ENCODE measurements at places on chromosomes 13 and 19.

DNA sequence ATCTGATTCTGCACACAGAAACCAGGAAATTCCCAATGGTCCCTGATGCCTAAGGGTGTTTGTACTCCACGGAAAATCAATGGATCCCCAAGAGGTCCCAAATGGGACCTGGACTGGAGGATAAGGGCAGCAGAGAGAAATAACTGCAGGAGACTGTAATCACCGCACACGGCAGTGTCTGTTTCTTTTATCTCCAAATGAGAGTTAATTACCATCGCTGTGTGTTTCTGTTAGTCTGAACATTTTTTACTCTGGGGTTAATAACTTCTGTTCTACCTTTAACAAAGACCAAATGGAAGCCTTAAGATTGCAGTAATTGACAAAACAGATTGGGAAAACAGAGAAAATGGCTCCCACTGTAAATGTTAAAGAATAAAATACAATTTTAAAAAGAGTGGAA is 320.9 kb downstream of the DCLK1 start:
- DNase-seq = no peak

- DNase-seq = no peak
These were observed 160.2 kb downstream of the URI1 start for GRCh38 chr19:30102239-30102638.

DNA sequence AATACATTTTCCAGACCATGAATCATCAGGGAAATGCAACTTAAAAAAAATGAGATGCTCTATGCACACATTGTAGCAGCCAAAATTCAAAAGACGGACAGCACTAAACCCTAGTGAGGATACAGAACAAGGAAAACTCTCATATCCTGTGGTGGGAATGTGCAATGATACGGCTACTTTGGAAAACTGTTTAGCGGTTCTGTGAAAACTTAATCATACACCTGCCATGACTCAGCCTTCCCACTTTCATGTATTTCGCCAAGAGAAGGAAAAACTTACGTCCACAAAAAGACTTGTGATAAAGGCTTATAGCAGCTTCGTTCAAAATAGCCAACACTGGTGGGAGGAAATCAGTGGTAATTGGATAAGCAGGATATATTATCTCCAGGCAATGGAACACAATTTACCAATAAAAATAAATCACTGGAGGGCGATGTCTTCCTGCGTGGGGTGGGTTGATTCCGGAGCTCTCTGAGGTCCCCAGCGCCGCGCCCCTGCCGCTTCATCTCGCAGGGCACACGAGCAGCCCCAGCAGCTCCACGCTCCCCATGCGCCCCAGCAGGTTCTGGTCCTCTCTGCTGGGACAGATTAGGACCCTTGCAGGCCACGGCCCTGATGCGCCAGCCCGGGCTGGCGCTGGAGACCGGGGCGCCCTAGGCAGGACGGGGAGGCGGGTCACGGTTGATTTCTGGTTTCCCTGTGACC is 97.2 kb upstream of the ARHGEF7 start:
- DNase-seq = no peak

- DNase-seq = no peak
These were observed 2039.3 kb downstream of the OLFM4 start for GRCh38 chr13:55067946-55068345.

DNA sequence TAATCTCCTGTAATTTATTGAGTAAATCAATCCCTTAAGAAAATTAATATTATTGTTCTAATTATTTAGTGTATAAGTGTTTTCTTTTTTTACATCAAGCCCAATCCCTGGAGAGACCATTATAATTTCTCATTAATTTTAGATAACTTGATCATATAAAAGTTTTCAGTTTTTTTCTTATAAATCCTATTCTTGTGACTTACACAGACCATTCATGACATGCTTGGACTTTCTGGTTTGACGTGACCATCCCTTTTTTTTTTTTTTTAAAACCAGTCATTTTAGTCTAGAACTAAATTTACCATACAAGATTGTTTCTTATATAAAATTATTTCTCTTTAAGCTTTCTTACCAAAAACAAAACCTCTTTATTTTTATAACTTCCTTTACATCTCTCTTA is 5.4 kb upstream of the MTRF1 start:
- peak; percentile 1 for DNase-seq

GRCh38 chr19:5814123-5814851 is 9.4 kb downstream of the NRTN start:
- no peak for DNase-seq

- no peak for DNase-seq
These were observed 450 bp downstream of the SELENOW start for GRCh38 chr19:47778954-47779351.

GRCh38 chr19:33676999-33677665 is 55.4 kb downstream of the CHST8 start:
- no peak for DNase-seq

- DNase-seq = no peak
These were observed 74.0 kb downstream of the PDS5B start for GRCh38 chr13:32660227-32660626.

DNA sequence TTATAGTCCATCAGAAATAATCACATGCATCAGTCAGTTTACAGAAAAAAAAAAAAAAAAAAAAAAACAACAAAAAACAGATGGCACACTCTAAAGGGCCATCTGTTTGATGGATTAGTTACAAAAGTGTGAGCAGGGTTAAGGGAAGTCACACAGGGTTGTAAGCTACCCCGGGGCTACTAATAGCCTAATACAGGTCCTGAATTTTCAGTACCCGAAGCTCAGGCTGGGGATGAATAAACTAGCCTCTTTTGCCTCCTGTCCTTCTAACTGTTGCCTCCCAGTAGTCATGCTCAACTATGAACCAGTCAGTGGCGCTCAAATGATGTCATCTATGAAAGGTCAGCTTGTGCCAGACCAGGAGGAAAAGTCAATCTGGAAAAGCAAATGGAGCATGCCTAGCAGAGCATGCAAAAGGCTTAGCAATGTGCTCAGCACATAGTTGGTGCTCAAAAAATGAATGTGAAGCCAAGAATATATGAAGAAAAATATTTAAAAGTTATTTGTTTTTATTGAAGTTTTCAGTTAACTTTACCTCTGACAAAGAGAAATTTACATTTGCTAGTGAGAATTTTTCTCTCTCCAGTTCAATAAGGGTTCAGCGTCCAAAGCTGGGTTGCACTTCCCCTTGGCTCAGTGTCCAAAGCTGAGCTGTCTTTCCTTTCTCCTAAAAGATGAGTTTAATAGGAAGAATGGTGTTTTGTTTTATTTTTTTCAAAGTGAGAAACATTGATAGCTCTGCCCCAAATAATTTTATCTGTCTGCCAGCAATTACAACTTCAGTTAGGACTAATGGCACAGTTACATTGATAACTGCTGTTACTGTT is 30.8 kb upstream of the LRCH1 start:
- DNase-seq = no peak

GRCh38 chr19:10523135-10523636 is 5.9 kb upstream of the S1PR5 start:
- no peak for DNase-seq

DNA sequence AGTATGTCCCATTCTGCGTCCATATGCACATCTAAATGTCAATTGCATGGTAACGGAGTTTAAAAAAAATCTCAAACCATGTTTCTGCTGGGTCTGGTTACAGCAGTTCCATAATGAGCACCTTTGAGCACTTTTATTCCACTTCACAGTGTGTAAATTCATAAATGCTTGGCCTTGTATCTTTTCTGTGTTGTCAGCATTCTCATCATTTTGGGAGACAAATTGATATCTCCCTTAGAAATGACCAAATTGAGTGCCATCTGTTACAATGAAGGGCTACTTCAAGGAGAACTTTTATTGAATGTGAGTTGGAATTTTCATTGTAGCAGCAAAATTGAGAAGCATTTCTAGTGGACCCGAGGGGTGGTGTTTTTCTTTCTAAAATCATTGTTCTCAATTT is 432.9 kb upstream of the PCDH9 start:
- no peak for DNase-seq

DNA sequence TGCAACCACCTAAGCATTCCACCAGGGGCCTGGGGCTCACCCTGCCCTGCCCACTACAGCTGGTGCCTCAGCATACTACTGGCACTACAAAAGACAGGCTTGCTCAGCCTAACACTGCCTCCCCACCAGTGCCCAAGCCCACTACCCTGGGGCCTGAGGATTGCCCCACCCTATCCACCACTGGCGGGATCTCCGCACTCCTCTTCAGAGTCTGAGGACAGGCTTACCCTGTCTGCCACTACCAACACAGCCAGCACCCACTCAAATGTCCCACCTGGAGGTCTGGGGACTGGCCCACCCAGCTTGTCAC is 27.6 kb upstream of the N4BP2L1 start:
- no peak for DNase-seq

DNA sequence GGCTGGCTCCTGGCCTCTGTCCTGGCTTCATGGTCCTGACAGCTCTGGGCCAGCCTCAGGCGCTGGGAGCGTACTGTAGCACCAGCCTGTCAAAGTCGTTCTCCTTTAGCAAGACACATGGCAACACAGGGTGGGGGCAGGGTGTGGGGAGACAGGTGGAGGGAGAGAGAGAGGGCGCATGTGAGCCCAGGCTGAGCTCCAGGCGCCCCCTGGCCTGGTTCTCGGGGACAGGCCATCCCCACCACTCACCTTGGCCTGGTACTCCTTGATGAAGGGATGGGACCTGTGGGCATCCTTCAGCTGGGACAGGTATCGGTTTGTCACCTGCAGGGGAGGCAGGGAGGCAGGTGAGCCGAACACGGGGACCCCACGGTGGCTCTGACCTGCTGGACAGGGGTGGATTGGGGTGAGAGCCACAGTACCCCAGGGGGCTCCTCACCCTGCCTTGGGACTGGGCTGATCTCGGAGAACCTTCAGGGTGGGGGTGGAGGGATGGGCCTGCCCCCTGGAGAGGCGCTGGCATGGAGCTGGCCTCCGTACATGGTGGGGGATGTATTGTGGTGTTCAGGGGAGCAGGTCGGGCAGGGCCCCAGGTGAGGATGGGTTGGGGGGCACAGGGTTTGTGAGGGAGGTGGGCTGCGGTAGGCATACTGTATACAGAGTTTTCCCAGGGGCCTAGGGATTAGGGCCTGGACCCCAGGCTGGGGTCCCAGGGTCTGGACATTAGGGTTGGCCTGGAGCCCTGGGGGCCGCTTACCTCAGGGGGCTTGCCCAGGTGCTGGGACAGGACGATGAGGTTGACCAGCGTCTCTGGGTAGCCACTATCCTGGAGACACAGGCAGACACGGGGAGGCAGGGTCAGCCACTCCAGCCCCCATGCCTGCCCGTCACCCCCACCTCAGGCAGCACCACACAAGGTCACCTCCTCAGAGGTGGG is 3.9 kb upstream of the CERS1 start:
- no peak for DNase-seq

DNA sequence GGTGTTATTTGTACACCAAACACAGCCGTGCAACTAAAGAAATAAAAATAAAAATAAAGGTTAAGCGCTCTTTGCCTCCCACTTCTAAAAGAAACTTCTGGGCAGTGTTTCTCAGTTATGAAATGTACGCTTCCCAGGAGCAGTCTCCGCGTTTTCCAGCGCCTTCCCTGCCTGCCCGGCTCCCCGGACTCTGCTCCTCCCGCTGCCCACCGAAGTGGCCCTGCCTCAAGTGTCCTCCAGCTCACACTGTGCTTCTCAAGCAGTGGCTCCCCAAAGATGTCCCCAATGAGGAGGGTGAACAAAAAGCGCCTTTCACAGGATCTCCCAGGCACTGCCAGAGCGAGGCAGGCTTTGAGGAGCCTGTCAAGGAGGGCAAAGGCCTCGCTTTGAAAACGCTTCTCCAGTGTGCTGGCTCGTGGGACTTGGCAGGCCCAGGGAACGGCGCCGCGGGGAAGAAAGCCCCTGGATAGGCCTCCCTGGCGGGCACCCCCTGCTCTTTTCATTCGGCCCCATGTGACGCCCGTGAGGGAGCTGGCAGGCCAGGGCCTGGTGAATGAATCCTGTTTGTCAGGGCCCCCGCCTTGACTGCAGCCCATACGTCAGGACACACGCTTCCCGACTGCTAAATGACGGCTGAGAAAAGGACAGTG is 187.1 kb downstream of the FOXO1 start:
- no peak for DNase-seq

- DNase-seq = no peak
These were observed at the start of gene NTF4 for GRCh38 chr19:49064768-49065611. Gene NTF4, minus strand, starts transcription at chr19:49064818. Its CDS starts 2,821 bp downstream, at chr19:49061997.

GRCh38 chr13:80338781-80339562 is 2.0 kb downstream of the SPRY2 start:
- DNase-seq = peak; percentile 10

DNA sequence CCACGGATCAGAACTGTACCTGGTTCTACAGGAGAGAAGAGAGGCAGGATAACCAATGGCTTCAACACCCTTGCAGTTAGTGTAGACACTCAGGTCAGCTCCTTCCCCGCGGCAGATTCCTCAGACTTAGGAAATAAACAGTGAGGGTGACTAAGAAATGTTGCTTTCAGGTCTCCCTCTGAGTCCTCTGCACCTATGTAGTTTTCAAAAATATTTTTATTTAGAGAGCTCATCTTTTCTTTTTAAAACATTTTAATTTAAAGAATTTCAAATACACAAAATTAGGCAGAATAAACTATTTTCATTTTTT is 195.2 kb downstream of the KLF12 start:
- no peak for DNase-seq

- DNase-seq = no peak
These were observed 1000.6 kb downstream of the OLFM4 start for GRCh38 chr13:54029226-54029625.

GRCh38 chr13:74251778-74252519 is 117.7 kb upstream of the KLF12 start:
- DNase-seq = peak; percentile 15

DNA sequence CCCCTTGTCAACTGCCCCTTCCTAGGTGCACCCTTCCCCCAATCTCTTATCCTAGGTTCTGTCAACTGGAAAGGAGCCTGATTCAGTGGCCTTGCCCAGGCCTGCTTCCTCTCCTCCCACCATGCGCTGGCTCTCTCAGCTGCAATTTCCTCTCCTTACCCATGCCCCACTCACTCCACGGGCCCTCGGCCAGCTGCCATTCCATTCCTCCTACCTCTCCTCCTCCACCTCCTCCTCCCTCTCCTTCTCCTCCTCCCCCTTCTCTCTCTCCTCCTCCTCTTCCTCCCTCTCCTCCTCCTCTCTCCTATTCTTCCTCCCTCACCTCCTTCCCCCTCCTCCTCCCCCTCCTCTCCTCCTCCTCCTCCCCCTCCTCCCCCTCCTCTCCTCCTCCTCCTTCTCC is 9.6 kb upstream of the TIMM44 start:
- DNase-seq = no peak

DNA sequence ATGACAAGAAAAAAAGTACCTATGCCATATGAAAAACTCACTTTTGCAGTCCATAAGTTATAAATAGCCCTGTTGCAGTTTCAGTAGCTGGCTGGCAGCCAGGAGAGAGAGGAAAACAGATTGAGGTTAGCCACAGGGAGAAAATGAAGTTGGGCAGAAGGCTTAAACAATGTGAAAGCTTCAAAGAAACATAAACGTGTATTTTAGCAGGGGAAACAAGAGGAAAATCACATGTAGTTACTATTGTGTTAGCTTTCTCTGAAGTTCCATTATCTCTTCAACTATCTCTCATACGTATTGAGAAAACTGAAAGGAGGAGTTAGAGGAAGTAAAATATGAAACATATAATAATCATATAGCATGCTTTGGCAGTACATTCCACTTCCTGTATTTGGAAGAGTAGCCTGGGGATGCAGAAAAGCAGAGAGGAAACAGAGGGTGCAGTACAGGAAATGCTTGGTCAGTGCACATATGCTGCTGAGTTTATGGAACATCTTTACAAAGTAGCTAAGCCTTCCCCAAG is 1551.1 kb downstream of the EFNB2 start:
- peak; percentile 37 for DNase-seq

All from NCI-H345 (cell line).